Stimulated activated CD4-positive, alpha-beta T cell treated with anti-CD3 and anti-CD28 coated beads, Interleukin-4, amount 100 ng/mL, for 24 hours (primary cell): ENCODE measurements at places on chromosomes 7 and 10.

DNA sequence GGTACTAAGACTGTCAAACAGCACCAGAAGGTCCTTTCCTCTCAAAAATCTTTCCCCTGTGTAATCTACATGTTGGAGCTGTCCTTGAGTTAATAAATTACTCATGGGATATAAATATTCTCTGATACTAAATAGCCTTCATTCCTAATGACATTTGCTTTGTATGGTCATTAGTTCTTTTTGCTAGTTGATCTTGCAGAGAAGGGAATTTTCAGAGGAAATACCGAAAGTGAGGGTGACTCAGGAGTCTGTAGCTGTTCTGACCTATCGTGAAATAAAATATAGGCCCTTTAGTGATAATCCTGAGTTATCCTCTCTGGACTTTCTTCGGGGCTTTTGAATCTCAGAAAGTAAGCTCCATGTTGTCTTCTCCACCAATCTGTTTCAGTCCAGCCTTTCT, 19.4 kb upstream of the CLDN12 start:
- no peak for DNase-seq

DNA sequence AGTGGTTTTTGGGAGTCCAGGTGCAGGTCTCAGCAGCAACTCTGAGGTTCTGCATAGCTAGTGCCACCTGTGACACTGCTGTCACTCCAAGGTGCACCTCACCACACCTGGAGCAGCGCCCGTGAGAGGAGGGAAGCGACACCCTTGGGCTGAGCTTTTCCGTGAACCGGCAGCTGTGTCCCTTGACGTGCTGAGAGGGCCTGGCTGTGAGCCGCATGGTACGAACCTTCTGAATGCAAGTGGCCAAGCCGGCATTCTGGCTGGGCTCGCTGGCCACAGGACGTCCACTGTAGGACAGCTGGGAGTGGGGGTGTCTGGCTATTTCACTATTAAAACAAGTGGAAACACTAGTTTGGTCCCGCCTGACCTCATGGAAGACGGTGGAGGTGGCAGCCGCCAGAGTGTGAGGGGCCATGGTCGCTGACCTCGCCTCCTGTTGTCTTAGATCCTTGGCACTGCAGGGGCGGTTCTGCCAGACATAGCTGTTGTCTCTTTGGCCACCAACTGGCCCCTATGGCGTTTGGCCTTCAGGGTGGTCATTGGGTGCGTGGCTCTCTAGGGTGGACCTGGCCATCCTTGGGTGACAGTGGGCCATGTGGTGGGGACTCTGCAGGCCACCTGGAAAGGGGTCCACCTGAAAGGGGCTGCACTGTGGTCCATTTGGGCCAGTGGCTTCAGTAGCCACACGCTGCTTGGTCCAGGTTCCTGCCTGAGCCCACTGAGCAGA, 12.9 kb downstream of the INPP5A start:
- DNase-seq: no peak

DNA sequence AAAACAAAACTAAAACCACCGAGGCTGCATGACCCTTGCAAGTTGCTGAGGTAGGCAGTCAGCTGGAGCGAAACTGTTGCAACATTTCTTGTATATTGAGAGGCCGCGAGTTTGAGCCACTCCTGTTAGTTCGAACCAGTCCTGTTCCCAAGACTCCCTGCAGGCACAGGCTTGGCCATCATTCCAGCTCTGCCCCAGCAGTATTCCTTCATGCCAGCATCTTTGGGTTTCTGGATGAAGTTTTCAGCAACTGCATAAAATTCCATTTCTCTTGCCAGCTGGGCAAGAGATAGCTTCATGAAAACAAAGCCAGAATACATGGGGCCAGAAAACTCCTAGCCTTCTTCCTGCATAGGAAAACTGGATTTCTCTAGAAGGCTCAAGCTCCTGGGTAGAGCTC, 207.6 kb downstream of the FRMD4A start:
- DNase-seq: no peak

GRCh38 chr7:2799253-2799652, 44.9 kb downstream of the GNA12 start:
- no peak for DNase-seq

DNA sequence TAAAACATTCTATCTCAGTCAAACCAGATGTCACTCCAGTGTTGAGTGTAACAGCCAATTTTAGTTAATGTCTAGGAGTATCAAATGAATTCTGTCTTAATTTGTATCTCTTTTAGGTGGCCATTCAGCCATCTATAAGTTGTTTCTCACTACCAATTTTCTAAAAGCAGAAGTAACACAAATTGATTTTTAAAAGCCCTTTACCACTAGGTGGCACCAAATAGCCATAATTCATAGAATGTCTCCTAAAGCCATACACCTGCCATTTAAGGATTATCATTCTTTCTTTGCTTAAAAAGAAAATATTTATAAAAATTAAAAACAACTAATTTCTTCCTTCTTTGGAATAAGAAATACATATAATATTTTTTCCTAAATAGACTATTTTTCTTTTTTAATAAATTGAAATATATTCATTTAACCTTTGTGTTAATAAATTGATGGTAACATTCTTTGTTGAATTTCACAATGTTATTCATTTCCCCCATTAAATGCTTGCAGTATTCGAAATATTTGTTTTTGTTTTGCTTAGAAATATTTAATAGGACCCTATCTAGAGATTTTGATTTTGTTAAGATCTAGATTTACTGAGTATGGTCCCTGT, 107.8 kb upstream of the PPP1R3A start:
- peak; percentile 27 for DNase-seq

DNA sequence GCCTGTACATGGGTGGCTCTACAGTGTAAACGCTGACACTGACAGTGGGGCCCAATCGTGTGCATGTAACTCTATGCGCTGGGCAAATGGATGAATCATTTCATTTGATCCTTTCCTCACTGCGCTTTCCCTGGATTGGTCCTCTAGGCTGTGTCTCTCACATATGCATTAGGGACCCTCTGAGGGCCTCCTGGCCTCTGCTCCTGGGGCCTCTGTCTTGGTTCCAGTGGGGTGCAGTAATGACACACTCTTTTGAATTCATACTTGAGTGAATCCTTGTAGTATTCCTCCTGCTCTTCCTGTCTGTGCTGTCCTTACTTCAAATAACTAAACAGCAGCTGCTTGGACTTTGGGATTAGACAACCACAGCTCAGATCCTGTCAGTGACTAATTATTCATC, 176.5 kb upstream of the ADO start:
- DNase-seq: no peak

DNA sequence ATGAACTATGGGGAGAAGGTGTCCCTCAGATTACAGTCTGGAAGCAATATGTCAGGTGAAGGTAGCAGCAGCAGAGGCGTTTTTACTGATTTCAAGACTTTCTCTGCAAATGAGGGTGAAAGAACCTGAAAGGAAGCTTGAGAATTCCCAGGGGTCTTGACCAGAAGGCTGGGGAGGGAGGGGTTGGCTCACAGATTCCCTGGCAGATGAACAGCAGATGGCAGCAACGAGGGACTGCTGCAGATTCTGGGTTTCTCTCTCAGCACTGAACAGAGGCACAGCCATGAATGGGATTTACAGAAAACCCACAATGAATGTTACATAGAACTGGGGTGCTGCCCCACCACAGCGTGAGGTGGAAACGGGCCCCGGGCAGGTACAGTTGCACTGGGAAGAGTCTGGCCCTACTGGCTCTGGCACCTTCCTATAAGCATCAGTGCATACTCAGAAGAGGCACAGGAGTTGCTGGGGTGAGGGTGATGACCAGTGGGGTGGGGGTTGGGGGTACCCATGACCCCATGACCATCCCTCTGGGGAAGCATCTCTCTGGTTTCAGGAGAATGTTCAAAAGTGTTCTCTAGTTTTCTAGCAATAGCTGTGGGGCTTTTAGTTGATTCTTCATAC, 317.8 kb downstream of the SH2D4B start:
- DNase-seq: no peak

DNA sequence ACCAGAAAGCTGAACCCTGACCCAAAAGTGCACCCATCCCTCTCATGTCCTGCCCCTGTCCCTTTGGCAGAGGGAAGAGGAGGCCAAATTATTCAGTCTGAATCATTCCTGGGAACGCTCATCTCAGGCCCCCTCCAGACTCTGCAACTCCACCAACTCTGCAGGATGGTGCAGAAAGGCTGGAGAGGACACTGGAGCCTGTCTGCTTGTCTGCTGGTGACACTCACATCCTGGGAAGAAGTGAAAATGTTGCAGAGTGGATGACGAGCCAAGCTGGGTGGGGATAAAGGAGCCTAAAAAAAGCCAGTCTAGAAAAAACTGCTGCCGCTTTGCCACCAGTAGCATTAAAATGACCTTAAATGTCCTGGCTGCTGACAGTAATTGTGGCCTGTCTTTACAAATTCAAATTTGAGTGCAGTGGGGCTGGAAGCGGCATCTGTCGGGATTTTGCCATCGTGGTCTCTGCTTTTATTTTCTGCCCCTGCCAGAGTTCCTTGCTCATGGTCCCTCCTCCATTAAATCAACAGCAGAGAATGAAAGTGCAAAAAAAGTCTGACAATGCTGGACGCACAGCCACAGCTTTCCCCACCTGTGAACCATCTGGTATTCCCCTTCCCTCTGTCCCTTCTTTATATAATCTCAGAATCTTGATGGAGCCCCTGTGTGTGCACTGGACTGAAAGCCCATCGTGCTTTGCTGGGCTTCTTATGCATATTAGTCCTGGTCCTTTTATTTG, 63.9 kb downstream of the STK17A start:
- DNase-seq: no peak

GRCh38 chr10:3077940-3078630, 10.7 kb downstream of the PFKP start:
- DNase-seq: no peak

DNA sequence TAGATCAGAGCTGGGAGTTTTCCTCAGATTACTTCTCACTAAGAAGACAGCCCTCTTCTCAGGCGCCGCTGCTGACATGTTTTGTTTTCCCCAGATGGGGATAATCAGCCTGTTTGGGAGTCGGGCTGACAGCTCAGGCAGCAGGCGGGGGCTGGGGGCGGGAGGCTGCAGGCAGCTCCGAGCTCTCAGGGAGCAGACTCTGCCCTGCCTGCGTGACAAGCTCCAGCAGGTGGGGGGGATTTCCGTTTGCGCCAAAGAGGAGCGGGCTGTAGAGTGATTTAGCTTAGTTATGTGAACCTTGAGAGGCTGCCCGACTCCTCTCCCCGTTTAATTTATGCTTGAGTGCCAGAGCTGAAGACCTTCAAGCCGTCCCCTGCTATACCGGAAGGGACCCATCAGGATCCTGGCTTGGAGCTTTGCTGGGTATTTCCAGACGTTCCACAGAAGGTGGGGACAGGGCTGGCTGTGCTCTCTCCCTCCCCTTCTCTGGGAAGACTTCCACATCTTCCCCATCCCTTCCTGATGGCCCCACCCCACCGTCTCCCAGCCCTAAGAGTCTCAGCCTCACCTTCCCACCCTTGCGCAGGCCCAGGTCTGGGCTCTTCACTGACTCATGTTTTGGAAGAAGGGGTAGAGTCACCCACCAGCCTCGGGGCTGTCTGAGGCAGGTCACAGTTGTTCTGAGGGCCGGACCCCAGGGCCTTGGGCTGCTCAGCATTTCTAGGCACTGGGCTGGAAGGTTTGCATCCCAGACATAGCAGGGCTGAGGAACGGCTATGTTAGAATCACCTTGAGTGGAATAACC, 24.7 kb upstream of the ADCYAP1R1 start:
- DNase-seq: no peak
